Stimulated activated CD8-positive, alpha-beta memory T cell treated with anti-CD3 and anti-CD28 coated beads, Interleukin-7, amount 100 ng/mL, for 24 hours (primary cell): ENCODE measurements at places on chromosomes 4 and X.

DNA sequence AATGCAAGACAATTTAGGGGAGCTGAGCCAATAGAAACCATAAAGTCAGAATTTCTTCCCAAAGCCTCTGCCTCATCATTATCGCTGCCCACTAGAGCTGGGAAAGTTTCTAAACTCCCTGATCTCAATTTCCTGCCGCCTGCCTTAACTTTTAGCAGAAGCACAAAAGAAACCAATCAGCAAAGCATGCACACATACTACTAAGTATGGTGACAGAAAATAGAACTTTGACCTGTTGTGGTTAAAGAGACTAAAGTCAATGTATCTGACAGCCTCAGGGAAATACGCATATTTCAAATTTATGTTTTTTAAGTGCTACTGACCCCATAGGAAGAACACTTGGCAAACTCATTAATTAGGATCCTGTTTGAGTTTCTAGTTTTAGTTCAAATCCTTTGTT, 10.1 kb downstream of the STK26 start:
- DNase-seq, result no peak

GRCh38 chr4:105936901-105937300, 41.6 kb downstream of the NPNT start:
- DNase-seq, result no peak

- no peak for DNase-seq
Observed at GRCh38 chr4:142036795-142037583, 400.6 kb downstream of the IL15 start.

DNA sequence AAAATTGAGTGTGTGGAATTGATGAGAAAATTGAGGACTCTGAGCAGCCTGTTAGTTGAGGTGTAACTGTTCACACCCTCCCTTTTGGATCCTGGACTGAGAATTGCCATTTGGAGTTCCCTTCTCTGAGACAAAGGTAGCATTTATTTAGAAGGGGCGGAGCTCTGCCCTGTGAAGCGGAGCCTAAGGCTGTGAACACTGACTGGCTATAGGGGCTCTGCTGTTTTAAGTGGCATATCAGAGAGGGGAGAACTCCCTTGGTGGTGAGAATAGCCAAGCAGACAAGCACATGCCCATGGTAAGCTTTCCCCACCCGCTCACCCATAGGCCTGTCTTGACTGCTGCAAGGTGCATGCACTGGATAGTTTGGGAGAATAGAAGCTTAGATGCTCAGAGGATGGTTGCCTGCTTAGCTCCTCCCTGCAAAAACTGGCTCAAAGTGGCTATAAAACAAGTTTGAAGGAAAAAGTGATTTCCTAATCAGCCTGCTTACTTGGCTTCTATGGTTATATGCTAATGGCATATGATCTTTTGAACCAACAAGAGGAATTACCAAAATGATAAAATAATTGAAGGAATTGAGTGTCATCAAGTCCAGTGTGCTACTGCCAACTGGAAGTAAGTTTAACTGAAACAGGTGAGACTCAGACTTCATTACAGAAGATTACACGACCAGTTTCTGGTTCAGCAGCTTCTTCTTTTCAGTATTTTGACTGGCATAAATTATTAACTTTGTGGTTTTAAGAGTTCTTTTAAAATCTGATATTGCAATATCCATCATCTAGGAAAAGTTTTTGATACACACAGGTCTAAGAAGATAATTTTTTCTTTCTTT, 108.4 kb downstream of the AFF1 start:
- no peak for DNase-seq

GRCh38 chr4:84530454-84530853, 31.4 kb upstream of the NKX6-1 start:
- no peak for DNase-seq
